ENCODE measurements at places on chromosomes 12 and 14. TPM values are rescaled to one million over a fixed set of nuclear protein-coding genes. Genes with fewer than 3 reads are reported as not detected.

The KIF21A gene
- total RNA-seq = 6.0 TPM

The GRIP1 gene
- 1.8 TPM for total RNA-seq

The ACADS gene
- total RNA-seq = 7.6 TPM

The CLEC14A gene
- total RNA-seq = 0.15 TPM

The BCL11B gene
- under 0.01 TPM for total RNA-seq

The OR4Q2 gene
- total RNA-seq = not detected

The DAO gene
- total RNA-seq = not detected

The CARMIL3 gene
- 0.08 TPM for total RNA-seq

The KRT78 gene
- total RNA-seq = not detected

The TOMM20L gene
- total RNA-seq = not detected

The RERG gene
- total RNA-seq = 0.08 TPM

The ALX1 gene
- total RNA-seq = 0.08 TPM

The KCNA1 gene
- total RNA-seq = not detected

The CNTN1 gene
- 3.6 TPM for total RNA-seq

The TRHDE gene
- 0.38 TPM for total RNA-seq

The SLC24A4 gene
- not detected for total RNA-seq
